ENCODE measurements at places on chromosomes 13 and 19.

DNA sequence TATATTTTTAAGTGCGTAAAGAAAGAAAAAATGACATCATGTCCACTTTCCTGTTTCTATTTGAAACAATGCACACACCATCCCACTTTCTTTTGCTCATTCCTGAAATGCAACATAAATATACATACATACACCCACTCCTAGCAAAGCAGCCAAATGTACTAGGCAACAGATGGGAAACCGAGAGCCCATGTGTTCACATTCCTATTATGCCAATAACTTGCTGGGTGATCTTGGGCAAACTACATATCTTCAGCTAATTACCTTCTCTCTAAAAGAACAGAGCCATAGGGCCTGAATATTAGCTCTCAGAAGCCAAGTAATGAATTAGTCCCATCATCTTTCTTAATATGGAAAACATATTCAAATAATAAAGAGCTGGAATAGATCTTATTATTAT, 610.6 kb upstream of the ATXN8OS start:
- DNase-seq = peak; percentile 68

DNA sequence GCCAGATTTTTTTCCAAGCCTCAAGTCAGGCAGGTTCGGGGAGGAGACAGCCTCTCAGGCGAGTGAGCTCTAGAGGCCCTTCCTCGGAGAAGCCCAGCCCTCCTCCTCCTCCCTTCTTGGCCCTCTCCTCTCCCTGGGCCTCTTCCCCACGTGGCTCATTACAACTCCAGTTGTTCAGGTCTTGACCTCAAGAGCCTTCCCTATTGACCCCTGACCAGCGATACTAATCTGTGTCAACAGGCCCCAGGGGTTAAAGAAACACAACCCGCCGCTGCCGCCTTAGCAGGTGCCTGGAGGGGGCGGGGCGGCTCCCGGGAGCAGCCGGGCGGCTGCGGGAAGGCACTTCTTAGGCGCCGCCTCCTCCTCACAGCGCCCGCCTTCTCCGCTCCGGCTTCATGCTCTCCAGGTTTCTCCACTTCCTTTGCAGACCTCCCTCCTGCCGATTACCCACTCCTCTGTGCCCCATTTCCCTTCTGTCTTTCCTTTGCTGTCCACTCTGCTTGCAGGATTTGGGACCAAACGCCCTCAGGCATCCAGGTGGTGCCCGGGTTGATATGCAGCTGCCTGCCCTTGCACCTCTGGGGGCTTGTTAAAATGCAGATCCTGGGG, 51.0 kb downstream of the LYL1 start:
- no peak for DNase-seq

DNA sequence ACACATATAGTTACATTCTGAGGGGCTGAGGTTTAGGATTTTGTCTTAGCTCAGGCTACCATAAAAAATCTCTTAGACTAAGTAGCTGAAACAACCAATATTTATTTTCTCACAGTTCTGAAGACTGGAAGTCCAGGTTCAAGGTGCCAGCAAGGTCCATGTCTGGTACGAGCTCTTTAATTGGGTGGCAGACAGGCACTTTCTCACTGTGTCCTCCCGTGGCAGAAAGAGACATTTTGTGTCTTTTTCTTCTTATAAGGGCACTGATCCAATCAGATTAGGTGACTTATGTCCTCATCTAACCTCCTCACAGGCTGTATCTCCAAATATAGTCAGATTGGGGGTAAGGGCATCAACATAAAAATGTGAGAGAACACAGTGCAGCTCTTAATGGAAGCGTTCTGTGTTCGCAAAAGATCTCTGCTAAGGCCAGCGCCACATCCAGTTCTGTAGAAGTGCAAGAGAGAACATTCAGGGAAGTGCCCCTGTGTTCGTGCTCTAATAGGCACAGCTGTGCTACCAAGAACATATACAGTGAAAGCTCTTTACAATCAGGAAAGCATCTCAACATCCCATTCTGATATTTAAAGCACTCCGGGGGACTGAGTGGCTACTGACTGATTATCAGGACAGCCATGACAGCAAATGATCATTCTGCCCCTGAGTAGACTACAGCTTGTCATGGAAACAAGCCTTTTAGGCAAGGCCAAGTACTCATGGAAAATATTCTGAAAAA, 819.2 kb downstream of the LIG4 start:
- DNase-seq = no peak

GRCh38 chr19:53538378-53539109, 599 bp downstream of the ZNF331 start:
- no peak for DNase-seq

GRCh38 chr13:98826146-98826545, 73.7 kb upstream of the SLC15A1 start:
- DNase-seq = no peak

DNA sequence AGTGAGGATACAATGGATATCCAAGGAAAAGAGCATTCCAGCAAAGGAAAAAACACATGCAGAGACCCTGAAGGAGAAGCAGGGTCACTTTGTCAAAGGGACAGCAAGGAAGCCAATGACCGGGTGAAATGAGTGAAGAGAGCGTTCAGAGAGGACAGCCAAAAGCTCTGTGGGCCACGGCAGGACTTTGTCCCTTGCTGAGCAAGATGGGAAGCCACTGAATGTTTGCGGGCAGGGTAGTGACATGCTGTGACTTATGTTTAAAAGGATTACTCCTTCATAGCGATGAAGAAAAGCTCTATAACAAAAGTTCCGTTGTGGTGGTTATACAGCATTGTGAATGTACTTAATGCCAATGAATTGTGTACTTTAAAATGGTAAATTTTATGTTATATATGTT, 16.5 kb downstream of the ZAR1L start:
- no peak for DNase-seq

- DNase-seq = no peak
These were observed 21.9 kb upstream of the TCF3 start for GRCh38 chr19:1674293-1674679.

GRCh38 chr13:21012841-21013681, 48.3 kb downstream of the LATS2 start:
- peak; percentile 81 for DNase-seq

- DNase-seq = no peak
These were observed 469.5 kb upstream of the TSHZ3 start for GRCh38 chr19:31818798-31819105.

DNA sequence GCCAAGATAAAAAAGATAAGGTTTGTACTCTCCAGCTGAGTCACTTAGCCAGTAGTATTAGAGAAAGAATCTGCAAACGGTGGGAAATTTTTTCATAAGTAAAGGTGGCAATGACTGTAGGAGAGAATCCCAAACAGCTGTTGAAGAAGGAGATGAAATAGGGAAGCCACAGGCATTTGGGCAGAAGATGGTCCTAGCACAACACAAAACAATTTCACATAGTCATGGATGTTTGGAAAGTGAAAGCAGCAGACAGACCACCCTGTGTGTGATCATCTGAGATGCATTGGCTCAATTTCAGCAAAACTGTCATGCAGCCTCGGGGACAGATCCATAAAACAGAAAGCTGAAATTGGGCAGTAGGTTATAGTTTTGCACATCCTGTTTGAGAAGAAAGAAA, 2832.4 kb downstream of the PCDH9 start:
- no peak for DNase-seq

GRCh38 chr13:66864627-66865026, 365.5 kb downstream of the PCDH9 start:
- DNase-seq = no peak

- DNase-seq = no peak
These were observed 165.6 kb upstream of the STARD13 start for GRCh38 chr13:33450956-33451709.

DNA sequence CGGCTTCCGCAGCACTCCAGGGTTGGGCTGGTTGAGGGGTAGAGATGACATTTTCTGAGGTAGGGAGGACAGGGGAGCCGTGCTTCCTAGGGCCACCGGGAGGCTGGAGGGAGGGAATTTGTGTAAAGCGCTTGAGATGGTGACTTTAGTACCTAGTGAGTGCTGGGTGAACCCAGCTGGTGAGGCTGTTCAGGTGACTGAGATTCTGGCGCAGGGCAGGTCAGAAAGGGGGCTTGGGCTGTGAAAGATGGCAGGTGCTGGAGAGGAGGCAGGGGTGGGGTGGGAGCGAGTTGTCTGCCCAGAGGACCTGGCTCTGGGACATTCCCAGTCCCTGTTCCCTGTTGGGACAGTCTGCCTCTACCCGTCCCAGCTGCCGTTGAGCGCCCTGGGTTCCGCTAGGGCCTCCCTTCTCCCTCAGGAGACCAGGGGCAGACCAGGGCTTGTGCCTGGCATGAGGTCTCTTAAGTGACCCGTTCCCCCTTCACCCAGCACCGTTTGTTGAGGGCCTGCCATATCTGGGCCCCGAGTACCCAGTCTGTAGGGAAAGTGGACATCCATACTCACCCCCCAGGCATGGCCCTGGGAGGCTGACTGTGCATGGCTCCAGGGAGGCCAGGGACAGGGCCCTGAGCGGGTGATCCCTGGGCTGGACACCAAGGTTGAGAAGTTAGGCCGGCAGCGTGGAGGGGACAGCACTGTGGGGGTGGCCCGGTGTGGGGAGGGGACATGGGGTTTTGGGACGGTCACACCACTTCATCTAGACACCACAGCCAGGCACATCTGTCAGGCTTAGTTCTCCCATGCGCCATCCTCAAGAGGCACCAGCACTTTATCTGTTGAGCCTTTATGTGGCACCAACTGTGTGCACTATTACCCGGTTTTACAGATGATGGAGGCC, 5.0 kb downstream of the PTOV1 start:
- no peak for DNase-seq

GRCh38 chr19:33177417-33177979, 16.6 kb upstream of the LRP3 start:
- no peak for DNase-seq

DNA sequence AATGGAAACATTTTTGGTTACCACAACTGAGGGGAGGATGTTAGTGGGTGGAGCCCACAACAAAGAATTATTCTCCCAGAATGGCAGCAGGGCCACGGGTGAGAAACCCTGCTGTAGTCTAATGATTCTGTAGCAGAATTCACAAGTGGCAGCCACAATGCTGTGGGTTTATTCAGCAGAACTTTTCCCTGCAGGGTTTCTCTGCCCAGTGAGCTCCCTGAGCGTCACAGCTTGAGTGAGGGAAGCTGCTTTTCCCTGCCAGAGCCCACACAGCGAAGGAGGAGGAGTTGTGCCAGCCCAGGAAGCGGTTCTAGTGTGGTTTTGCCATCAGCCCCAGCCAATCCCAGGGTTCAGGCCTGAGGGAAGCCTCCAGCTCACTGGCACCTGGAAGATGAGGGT, 4.4 kb downstream of the ATP12A start:
- no peak for DNase-seq

- DNase-seq = no peak
These were observed 599 bp downstream of the C19orf12 start for GRCh38 chr19:29714371-29714952.

GRCh38 chr13:94764576-94765321, 52.4 kb upstream of the SOX21 start:
- DNase-seq = no peak

- DNase-seq = no peak
These were observed 40.7 kb downstream of the PCCA start for GRCh38 chr13:100129605-100130004.

- peak; percentile 97 for DNase-seq
These were observed at the start of gene CCDC124 for GRCh38 chr19:17932485-17933338. CCDC124 (plus strand) TSS chr19:17933015; CDS start chr19:17936421, 3,406 bp downstream.

DNA sequence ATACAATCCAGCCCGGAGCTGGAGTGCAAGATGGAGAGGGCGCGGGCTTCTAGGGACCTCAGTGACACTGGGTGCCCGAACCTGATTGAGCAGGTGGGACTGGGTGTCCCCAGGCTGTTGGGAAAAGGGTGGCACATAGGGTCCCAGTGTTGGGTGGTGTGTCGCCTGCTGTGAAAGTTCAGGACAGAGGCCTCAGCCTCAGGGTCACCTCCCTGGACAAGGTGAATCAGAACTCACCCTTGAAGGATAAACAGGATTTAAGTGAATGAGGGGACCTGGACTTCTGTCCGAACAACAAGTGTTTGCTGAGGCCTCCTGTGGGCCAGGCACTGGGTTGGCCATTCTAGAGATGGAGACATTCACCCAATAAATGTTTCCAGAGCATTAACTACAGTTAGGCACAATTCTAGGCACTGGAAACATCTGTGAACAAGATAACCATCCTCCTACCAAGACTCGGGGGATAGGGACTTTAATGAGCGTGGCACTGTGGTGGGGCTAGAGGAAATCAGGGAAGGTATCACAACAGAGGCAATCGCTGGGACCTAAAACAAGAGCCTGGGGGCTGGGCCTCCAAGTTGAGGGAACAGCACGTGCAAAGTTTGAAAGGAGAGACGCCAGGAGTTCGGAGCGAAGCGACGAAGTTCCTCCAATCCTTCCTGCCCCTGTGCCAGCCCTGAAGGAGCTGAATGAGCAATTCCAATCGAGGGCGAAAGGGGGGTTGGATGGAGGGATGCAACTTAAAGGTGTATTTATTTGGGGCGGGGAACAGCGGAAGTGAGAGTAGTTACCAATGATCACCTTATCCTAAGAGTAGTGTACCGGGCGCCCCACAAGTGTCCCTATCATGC, 921 bp upstream of the POLD1 start:
- DNase-seq = no peak

- no peak for DNase-seq
These were observed at the start of gene ZNF577 for GRCh38 chr19:51887522-51888498. ZNF577 (minus strand) TSS chr19:51887951; CDS start chr19:51880382, 7,569 bp downstream.

GRCh38 chr19:35000647-35001501, 751 bp downstream of the GRAMD1A start:
- DNase-seq = no peak

- DNase-seq = no peak
These were observed 13.8 kb downstream of the RTN2 start for GRCh38 chr19:45483033-45483432.

GRCh38 chr19:19416280-19416679, 10.8 kb downstream of the GATAD2A start:
- DNase-seq = no peak

DNA sequence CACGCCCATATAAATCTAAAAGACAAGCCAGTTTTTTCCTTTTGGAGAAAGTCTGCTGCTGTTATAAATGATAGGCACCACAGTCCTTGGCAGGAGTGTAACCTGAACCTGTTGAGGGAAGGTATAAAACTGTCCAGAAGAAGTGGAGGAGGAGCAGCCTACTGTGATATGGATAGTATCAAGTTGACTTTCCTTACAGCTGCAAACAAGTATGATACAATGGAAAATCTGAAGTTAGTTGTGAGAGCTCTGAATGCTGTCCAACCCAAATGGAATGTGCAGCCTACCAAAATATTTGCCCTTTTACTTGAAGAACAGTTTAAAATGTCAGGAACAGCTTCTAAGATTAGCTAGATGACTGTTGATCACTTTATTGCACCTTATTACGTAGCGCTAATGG, 399.6 kb downstream of the FGF14 start:
- DNase-seq = no peak

DNA sequence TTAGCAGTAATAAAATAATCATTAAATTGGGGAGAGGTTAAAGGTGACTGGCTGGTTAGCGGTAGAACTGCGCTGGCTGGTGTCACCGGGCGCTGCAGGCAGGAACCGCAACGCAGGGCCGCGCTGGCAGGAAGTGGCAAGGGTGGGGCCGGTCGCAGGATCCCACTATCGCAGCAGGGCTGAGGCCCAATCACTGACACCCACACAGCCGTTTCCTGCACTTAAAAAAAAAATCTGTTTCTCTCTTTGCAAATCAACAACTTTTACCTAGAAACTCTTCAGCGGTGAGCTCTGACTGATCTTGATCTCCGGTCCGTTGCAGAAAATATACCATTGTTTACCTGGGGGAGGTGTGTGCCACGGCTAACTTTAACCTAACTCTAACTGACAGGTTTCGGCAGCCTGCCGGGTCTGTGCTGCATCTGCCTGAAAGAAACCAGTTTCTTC, 46.9 kb downstream of the KLF2 start:
- DNase-seq = no peak
